GM23248 (cell line): ENCODE measurements at places on chromosomes 3 and 15. TPM values are rescaled to one million over a fixed set of nuclear protein-coding genes. Genes with fewer than 3 reads are reported as not detected.

GRCh38 chr15:66816201-66816600, 114.2 kb downstream of the SMAD6 start:
- no peak for DNase-seq

GRCh38 chr15:62412686-62413085, 247.6 kb upstream of the C2CD4B start:
- no peak for DNase-seq

- peak; percentile 65 for DNase-seq
Measured at GRCh38 chr3:17678116-17678741, 64.2 kb downstream of the TBC1D5 start.

ISG20 gene
- total RNA-seq, result not detected in 2 replicates
